ENCODE measurements at places on chromosomes 12 and 14.
A peak's percentile ranks its signal among the peaks of the same experiment; 100 is the strongest.

DNA sequence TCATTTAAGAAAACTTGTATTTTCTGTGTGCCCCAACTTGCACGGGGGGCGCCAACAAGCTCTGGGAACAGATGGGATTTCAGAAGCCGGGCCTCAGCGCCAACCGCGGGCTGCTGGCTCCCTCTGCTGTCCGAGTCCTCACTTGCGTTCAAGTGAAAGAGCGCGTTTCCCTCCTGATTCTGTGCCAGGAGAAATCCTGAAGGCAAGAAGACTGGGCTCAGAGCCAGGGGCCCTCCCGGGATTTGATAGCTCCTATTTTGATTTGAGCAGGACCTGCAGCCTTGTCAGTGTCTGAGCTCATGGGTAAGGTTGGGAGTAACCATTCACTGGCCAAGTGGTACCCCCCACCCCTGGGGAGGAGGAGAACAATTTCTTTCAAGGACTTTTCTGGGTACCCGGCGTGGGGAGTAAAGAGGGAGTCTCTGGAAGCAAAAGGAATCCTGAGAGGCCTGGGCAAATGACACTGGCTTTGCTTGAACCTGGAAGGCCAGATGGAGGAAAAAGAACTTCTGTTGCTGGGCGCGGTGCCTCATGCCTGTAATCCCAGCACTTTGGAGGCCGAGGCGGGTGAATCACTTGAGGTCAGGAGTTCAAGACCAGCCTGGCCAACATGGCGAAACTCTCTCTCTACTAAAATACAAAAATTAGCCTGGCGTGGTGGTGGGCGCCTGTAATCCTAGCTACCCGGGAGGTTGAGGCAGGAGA, 179.0 kb upstream of the RGS6 start:
- peak; percentile 78 for DNase-seq

GRCh38 chr12:111086947-111087700, 166.7 kb upstream of the MYL2 start:
- no peak for DNase-seq

DNA sequence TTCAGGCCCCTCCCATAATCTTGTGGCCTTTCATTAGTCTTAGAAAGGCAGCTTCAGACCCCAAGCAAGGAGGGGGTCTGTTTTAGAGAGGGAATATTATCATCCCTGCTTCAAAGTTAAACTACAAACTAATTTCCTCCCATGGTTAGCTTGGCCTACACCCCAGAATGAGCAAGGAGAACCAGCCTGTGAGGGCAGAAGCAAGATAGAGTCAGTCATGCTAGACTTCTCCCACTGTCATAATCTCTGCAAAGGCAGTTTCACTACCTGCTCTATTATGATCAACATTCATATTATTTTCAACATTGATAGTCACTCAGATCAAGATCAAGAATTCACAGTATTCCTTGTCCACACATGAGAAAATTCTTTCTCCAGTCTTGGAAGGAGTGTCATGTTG, 105.1 kb downstream of the GXYLT1 start:
- DNase-seq: no peak

- DNase-seq: peak; percentile 60
These were observed 123.3 kb downstream of the SSPN start for GRCh38 chr12:26318661-26319068.

DNA sequence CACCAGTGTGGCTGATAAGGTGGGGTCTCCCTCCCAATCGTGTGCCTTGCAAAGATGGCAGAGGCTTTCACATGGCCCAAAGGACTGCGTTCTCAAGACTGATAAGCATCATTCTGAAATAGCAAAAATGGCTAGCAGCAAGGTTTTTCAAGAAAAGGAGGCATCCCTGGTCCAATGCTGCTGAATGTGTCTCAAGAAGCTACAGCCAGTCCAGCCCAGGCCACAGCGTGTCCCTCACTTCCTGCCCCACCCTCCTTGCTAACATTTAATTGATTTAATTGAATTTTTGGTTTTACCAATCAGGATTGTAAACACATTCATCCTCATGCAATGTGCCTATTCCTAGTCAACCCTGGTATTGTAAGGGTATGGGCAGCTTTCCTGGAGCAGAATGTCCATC, 55.9 kb downstream of the C14orf132 start:
- no peak for DNase-seq

- no peak for DNase-seq
These were observed 42.6 kb downstream of the GALNT8 start for GRCh38 chr12:4762773-4763172.

DNA sequence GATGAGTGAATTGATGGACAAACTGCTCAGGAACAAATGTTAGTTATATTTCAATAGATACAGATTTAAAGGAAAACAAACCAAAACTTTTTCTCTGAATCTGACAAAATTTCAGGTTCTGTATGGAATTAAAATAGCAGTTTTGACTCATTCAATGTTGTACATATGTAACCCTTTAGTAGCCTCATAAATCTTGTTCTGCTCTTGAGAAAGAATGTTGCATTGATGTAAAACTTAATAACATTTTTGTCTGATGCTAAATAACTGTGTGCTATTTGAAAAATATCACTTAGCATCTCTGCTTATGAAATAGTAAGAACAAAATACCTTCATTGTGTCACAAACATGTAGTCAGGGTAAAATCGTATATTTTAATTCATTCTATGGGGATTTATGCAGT, 168.9 kb upstream of the NOVA1 start:
- no peak for DNase-seq

DNA sequence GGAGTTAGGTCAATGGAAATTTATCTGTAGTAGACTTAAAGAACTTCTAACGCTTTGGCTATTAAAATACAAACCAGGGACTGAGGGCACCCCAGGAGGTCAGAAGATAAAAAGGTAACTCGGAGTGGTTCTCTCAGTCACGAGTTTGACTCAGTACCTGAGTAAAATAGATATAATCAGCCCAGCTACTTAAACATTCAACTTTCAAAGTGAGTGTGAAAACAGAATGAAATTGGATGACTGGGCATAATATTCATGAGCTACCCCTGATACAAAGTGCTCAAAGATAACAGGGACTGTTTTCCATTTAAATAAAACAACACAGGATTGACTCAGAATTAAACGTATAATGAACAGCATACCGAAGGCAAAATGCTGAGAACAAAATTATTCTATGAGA, 75.0 kb downstream of the FOXN3 start:
- no peak for DNase-seq

GRCh38 chr12:12017798-12018197, 52.9 kb upstream of the BCL2L14 start:
- no peak for DNase-seq

GRCh38 chr14:66421990-66422946, 63.9 kb upstream of the CCDC196 start:
- DNase-seq: no peak

DNA sequence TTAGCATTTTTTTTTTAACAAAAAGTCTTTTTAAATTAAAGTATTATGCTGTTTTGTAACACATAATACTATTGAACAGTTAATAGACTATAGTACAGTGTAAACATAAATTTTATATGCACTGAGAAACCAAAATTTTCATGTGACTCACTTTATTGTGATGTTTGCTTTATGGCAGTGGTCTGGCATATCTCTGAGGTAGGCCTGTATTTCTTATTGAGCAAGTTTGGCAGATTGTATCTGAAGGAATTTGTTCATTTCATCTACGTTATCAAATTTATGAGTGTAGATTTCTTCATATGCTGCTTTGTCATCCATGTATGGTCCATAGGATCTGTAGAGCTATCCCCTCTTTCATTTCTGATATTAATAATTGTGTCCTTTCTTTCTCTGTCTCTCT, 78.8 kb upstream of the PDE3A start:
- no peak for DNase-seq

DNA sequence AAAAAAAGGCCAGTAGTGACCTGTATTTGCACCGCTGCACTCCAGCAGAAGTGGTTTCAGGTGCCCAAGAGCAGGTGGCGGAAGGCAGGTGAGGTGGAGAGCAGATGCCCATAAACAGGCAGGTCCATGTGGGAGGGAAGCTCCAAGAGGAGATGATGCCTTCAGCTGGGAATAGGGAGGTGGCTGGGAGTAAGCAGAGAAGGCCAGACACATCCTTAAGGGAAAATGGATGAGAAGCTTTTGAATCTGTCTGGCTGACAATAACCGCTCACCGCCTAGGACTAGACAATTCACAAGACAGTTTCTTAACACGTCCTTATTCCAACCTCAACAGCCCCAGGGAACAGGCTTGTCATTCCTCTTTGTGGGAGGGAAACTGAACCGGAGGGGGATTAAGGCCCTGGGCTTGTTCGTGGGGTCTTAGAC, 43.9 kb upstream of the PLEKHG6 start:
- no peak for DNase-seq

DNA sequence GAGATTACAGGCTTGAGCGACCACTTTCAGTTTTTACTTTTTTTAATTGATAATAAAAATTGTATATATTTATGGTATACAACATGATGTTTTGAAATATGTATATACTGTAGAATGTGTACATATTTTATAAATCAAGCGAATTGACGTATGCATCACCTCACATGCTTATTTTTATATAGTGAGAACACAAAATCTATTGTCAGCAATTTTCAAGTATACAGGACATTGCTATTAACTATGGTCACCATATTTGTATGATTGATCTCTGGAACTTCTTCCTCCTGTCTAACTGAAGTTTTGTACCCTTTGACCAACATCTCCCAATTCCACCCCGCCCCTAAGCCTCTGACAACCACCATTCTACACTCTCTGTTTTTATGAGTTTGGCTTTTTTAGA, 56.3 kb upstream of the KICS2 start:
- no peak for DNase-seq

- no peak for DNase-seq
These were observed 34.3 kb upstream of the DICER1 start for GRCh38 chr14:95191445-95192199.

GRCh38 chr12:117872546-117873169, 96.1 kb downstream of the KSR2 start:
- no peak for DNase-seq

GRCh38 chr14:75383721-75384120, 44.1 kb upstream of the JDP2 start:
- no peak for DNase-seq

- DNase-seq: peak; percentile 55
These were observed 3.3 kb downstream of the FBXL14 start for GRCh38 chr12:1591034-1591433.

DNA sequence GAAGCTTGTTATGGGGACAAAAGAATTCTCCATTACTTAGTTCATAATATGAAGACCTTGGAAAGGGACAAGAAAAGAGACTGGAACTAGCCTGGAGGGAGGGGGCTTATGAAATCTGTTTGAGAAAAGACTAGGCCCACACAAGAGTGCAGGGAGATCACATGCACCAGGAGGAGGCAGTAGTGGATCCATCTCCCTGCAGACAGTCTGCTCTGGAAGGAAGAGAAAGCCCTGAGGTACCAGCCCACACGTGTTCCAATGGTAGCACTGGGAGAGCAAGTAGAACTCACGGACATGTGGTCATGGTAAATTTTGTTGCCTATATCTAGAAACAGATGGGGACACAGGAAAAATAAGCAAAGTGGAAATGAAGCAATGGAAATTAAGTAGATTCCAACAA, 445.4 kb downstream of the SOX5 start:
- no peak for DNase-seq

- DNase-seq: no peak
These were observed 31.3 kb downstream of the PRKD1 start for GRCh38 chr14:29896354-29896821.

GRCh38 chr12:110923192-110923591, 2.8 kb upstream of the MYL2 start:
- DNase-seq: no peak

DNA sequence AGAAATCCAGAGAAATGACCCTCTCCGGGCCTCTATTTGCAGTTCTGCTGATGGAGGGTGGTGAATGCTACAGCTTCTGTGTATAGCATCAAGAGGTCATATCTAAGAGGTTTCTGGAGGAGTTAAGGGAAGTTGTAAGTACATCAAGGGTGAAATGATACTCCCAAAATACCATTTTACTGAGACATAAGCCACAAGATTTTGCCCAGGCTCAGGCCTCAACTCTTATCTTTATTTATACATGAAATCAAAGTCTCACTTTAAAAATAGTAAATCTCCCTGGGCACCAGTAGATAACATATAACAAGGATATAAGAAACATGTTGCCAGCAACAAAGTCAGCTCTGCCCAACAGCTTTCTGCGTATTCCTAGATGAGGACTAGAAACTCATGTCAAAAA, 40.4 kb downstream of the NIN start:
- DNase-seq: no peak

DNA sequence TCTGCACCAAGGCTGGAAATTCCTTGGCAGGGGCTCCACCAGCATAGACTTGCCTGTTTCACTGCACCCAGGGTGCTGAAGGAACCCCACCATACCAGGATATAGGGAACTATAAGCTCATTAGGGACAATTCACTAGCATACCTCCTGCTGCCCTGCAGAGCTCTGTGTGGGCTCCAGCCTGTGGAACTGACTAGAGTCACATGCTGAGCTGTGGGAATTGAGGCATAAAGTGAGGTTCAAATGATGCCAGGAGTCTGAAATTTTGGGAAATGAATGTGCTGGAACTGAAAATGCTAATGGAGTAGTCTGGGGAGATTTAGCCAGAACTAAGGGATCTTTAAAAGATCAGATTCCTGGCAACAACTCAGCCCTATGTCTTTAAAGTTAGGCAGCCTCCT, 7.3 kb upstream of the EMP1 start:
- no peak for DNase-seq

DNA sequence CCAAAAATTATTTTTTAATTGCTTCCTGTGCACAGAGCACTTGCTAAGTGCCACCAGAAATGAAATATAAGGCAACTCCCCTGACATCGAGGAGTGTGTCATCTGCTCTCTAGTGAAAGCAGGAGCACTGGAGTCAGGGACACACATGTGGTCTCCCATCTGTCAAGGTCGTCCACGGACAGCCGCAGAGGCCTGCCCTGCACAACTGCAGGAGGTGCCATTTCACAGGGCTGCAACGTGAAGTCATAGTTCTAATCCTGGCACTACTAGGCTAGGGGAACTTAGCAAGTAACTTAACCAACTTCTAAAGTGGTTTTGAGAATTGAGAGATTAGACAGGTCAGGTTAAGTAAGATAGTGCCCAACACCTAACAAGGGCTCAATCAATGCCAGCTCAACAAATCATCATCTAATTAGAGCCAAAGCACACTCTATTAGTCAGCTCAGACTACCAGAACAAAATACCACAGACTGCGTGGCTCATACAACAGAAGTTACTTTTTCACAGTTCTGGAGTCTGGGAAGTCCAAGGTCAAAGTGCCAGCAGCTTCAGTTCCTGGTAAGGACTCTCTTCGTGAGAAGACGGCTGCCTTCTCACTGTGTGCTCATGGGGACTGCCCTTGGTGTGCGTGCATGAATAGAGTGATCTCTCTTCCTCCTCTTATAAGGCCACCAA, 30.7 kb downstream of the FOXN3 start:
- no peak for DNase-seq

GRCh38 chr14:54760866-54761575, 141.6 kb downstream of the GCH1 start:
- DNase-seq: no peak

- DNase-seq: no peak
These were observed 43.8 kb upstream of the TSPAN11 start for GRCh38 chr12:30882706-30883105.

GRCh38 chr14:91911474-91912032, 35.9 kb downstream of the FBLN5 start:
- no peak for DNase-seq
